CD4-positive, alpha-beta T cell (primary cell): ENCODE measurements at places on chromosomes 7 and 10. TPM values are rescaled to one million over a fixed set of nuclear protein-coding genes. Genes with fewer than 3 reads are reported as not detected.

Gene MRPS24
- 69.7 TPM for total RNA-seq

Gene NRF1
- 36.1 TPM for total RNA-seq

Gene PITX3
- not detected for total RNA-seq

Gene ACBD5
- total RNA-seq, result 22.5 TPM

Gene UNC5B
- total RNA-seq, result not detected

Gene SNX13
- 24.0 TPM for total RNA-seq

DNA sequence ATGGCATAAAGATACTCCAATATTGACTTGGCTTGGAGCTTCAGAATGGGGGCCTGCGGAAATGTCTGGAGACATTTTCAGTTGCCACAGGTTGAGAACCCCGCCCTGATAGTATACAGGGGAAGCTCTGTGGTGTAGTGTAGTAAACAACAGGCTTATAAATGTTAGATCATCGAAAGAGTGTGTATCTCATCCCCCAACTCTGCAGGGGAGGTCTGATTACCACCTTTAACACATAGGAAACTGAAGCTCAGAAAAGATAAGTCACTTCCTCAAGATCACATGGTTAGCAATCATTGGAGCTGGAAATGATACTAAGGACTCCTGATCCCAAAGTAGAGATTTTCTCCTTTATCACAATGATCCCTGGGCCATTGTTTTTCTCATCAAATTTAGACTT, 144.5 kb upstream of the BMPER start:
- no peaks in the 10 kb centered on the region for H3K27me3 ChIP-seq
- H3K4me1 ChIP-seq, result no peaks in the 10 kb centered on the region
- H3K27ac ChIP-seq, result no peak overlapping the region

- no peak overlapping the region for H3K27ac ChIP-seq
- no peak overlapping the region for H3K4me3 ChIP-seq
- peaks cover 9% of the 10 kb centered on the region for H3K4me1 ChIP-seq
- H3K36me3 ChIP-seq, result no peaks in the 10 kb centered on the region
- DNase-seq, result no peak
- H3K27me3 ChIP-seq, result peaks cover 26% of the 10 kb centered on the region
Observed at GRCh38 chr7:108459922-108460551, 3.8 kb upstream of the NRCAM start.

DNA sequence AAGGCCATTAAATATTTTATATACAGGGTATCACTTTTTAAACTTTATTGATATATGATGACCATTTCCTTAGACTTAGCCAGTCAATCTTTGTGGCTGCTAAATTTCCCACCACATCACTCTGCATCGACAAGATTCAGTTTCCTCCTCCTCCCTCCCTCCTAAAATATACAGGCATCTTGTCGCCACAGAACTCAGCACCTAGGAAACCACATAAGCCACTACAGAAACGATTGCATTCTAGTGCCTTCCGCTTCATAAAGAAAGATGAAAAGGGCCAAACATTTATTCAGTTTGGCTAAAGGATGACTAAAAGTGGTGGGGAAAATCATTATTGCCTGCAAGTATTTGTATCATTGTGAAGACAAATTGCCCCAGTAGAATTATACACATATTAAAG, 30.7 kb downstream of the ERCC6 start:
- H3K27me3 ChIP-seq, result peaks cover 2% of the 10 kb centered on the region
- DNase-seq, result peak; percentile 76
- no peak overlapping the region for H3K4me3 ChIP-seq
- peaks cover 13% of the 10 kb centered on the region for H3K36me3 ChIP-seq
- H3K27ac ChIP-seq, result no peak overlapping the region

GRCh38 chr10:11443468-11444154, 167.8 kb downstream of the USP6NL start:
- no peaks in the 10 kb centered on the region for H3K36me3 ChIP-seq
- H3K27ac ChIP-seq, result no peak overlapping the region
- DNase-seq, result peak; percentile 15

DNA sequence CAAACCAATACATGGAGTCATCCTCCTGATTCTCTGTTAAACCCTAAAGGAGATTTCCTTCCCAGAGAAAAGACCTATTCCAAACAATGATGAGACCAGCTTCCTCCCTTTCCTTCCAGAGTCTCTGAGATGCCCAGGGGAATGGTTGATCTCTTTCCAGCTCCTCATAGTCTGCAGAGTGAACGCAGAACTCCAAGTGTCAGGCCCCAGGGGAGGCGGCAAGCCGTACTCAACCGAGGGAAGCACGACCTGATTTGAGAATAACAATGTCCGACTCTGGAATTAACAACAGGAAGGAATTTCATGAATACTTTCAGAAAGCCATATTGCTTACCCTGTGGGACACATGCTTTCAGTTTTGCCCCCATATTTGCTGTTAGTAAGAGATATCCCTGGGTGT, 241.7 kb upstream of the GLI3 start:
- DNase-seq, result no peak

DNA sequence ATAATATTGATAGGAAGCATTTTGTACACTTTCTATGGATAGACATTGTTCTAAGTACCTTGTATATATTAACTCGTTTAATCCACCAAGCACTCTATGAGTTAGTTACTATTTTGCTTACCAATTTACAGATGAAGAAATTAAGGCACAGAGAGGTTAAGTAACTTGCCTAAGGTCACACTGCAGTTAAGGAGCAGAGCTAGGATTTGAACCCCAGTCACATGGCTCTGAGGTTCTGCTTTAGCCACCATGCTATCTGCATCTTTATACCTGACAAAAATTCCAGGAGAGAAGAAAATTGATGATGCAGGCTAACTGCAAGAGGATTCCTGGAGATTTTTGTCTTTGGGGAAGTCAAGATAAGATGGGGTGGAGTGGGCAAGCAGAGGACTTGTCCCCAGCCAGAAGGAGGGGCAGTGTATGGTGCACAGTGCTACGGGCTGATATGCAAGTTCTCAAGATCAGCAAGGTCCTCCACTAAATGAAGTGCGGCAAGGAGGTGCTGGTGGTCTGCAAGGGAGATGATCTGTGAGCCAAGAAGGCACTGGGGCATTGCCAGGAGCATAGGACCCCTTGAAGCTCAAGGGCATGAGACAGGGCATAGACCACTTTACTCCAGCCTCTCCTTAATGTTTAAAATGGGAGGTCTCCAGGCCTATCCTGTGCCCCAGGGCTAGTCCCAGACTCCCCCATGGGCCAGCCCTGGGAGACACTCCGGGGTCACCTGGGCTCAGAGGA, 430.6 kb downstream of the RPS24 start:
- DNase-seq, result no peak
- no peaks in the 10 kb centered on the region for H3K27me3 ChIP-seq
- no peaks in the 10 kb centered on the region for H3K4me1 ChIP-seq
- no peaks in the 10 kb centered on the region for H3K36me3 ChIP-seq
- H3K4me3 ChIP-seq, result no peak overlapping the region

- H3K27me3 ChIP-seq, result no peaks in the 10 kb centered on the region
- no peaks in the 10 kb centered on the region for H3K4me1 ChIP-seq
- DNase-seq, result peak; percentile 53
- H3K36me3 ChIP-seq, result peaks cover 82% of the 10 kb centered on the region
- no peak overlapping the region for H3K27ac ChIP-seq
Observed at GRCh38 chr7:130875265-130875741, 141.3 kb upstream of the KLF14 start.

DNA sequence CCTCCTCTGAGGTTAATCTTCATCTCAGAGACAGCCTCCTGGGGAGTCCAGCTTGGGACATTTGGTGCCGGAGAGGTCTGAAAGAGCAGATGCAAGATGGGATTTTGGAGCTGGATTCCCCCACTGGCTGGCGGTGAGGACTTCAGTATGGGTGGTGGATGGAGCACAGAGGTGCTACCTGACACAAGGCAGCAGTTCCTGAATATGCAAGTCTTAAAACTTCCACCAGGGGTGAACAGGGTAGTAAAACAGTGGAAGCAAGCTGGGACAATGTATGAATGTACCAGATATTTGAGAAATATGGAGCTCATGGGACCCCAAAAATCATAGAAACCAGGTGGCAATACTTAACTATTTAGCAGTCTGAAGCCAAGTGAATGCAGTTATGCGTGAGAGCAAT, 4.8 kb upstream of the TAF3 start:
- no peak for DNase-seq
- H3K4me3 ChIP-seq, result no peak overlapping the region
- no peak overlapping the region for H3K27ac ChIP-seq
- peaks cover 2% of the 10 kb centered on the region for H3K36me3 ChIP-seq
- H3K4me1 ChIP-seq, result peaks cover 8% of the 10 kb centered on the region

DNA sequence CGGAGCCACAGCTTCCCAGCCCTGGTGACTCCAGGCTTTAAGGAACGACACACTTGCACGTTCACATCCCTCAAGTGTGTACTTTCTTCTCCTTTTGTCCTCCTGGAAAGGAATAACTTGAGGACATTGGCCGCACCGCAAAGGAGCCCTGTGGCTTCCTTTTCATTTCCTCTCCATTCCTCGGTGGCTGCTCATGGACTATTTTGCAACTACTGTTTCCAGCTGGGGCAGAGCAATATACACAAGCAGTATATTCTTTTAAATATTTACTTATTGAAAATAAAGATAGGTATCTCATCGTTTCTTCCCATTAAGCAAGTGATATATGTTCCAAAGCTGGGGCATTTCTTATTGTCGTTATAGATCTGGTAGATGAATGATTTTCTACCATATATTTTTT, 97.2 kb upstream of the LYZL1 start:
- H3K4me1 ChIP-seq, result no peaks in the 10 kb centered on the region
- no peak overlapping the region for H3K27ac ChIP-seq
- no peaks in the 10 kb centered on the region for H3K27me3 ChIP-seq
- no peak overlapping the region for H3K4me3 ChIP-seq
- no peaks in the 10 kb centered on the region for H3K36me3 ChIP-seq

GRCh38 chr10:132537684-132538001, at the start of gene INPP5A:
Gene INPP5A (plus strand): TSS chr10:132537787. CDS start chr10:132538097, 310 bp downstream.
- peaks cover 61% of the 10 kb centered on the region for H3K4me1 ChIP-seq
- H3K27ac ChIP-seq, result peak within 1 kb of the TSS; percentile 56
- H3K27me3 ChIP-seq, result no peaks in the 10 kb centered on the region
- peak within 1 kb of the TSS; percentile 70 for H3K4me3 ChIP-seq
- no peaks in the 10 kb centered on the region for H3K36me3 ChIP-seq

DNA sequence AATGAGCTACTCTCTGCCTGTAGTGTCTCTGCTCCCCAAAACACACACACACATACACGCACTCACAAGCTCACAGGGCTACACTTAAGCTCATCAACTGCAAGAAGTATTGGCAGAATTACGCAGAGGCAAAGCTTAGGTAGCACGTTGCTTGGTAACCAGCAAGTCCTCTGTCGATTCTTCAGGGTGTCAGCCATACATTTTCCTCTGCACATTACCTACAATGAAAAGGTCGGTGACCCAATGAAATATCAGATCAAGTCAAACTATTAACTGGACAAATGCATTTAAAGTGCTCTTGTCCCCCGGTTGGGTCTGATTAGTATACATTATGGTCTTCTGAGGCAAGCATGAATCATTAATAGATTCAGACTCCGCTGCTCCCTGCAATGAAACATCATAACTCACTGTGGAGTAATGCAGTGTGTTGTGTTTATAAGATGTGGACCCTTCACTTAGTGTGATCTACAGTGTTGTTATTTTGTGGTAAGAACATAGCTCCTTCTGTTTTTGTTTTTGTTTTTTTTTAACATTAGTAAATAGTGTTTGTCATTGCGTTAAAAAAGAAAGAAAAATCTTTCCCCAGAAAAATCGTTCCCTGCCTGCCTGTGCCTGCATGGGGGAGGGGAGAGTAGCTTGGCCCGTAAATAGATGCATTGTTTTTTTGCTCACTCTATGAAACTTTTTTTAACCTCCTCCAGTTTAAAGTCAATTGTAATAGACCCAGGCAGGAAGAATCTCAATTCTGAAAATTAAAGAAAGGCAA, 325.5 kb downstream of the SFMBT2 start:
- no peaks in the 10 kb centered on the region for H3K36me3 ChIP-seq
- no peaks in the 10 kb centered on the region for H3K4me1 ChIP-seq
- no peak overlapping the region for H3K27ac ChIP-seq
- H3K4me3 ChIP-seq, result no peak overlapping the region
- no peaks in the 10 kb centered on the region for H3K27me3 ChIP-seq

GRCh38 chr7:22413211-22413610, 56.3 kb upstream of the RAPGEF5 start:
- H3K27me3 ChIP-seq, result no peaks in the 10 kb centered on the region
- no peak for DNase-seq
- no peak overlapping the region for H3K4me3 ChIP-seq
- H3K4me1 ChIP-seq, result no peaks in the 10 kb centered on the region
- H3K27ac ChIP-seq, result no peak overlapping the region

GRCh38 chr7:141490474-141490873, 60.7 kb upstream of the AGK start:
- DNase-seq, result no peak
- no peaks in the 10 kb centered on the region for H3K36me3 ChIP-seq
- H3K27me3 ChIP-seq, result no peaks in the 10 kb centered on the region
- no peak overlapping the region for H3K4me3 ChIP-seq
- no peaks in the 10 kb centered on the region for H3K4me1 ChIP-seq

DNA sequence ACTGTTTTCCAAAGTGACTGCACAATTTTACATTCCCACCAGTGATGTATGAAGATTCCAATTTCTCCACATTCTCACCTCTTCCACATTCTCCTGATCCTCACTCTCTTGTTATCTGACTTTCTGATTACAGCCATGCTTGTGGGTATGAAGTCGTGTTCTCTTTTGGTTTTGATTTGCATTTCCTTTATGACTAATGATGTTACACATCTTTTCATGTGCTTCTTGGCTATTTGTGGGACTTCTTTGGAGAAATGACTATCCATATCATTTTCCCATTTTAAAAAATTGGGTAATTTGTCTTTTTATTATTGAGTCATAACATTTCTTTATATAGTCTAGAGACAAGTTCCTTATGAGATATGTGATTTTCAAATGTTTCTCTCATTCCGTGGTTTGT, 10.5 kb upstream of the GIMAP8 start:
- H3K27ac ChIP-seq, result no peak overlapping the region
- peaks cover 1% of the 10 kb centered on the region for H3K4me1 ChIP-seq
- DNase-seq, result no peak
- H3K4me3 ChIP-seq, result no peak overlapping the region
- no peaks in the 10 kb centered on the region for H3K36me3 ChIP-seq

GRCh38 chr10:44006771-44007170, 358.1 kb upstream of the ZNF32 start:
- H3K27me3 ChIP-seq, result no peaks in the 10 kb centered on the region
- no peaks in the 10 kb centered on the region for H3K36me3 ChIP-seq
- no peaks in the 10 kb centered on the region for H3K4me1 ChIP-seq

DNA sequence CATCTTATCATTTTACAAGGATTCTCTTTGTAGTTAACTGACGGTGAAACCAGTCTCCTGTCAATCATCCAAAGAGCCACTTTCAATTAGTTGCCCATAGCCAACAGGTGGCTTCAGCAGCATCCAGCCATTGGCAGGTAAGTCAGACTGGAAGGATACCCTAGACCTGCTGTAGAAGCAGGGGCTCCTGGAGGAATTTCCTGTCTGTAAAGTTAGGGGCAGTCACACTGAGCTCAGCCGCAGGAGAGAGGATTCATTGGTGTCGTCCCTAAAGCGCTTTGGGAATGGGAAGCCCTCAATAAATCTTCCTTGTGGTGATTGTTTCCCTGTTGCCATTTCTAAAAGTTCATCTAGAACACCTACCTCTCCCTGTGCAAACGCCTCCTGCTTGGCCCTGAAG, 140.4 kb downstream of the CELF2 start:
- no peak overlapping the region for H3K27ac ChIP-seq
- H3K4me3 ChIP-seq, result no peak overlapping the region
- DNase-seq, result no peak
- H3K36me3 ChIP-seq, result no peaks in the 10 kb centered on the region
- H3K4me1 ChIP-seq, result peaks cover 84% of the 10 kb centered on the region
